ENCODE measurements at places on chromosomes 1 and 21. TPM values are rescaled to one million over a fixed set of nuclear protein-coding genes. Genes with fewer than 3 reads are reported as not detected.
A peak's percentile ranks its signal among the peaks of the same experiment; 100 is the strongest.

DNA sequence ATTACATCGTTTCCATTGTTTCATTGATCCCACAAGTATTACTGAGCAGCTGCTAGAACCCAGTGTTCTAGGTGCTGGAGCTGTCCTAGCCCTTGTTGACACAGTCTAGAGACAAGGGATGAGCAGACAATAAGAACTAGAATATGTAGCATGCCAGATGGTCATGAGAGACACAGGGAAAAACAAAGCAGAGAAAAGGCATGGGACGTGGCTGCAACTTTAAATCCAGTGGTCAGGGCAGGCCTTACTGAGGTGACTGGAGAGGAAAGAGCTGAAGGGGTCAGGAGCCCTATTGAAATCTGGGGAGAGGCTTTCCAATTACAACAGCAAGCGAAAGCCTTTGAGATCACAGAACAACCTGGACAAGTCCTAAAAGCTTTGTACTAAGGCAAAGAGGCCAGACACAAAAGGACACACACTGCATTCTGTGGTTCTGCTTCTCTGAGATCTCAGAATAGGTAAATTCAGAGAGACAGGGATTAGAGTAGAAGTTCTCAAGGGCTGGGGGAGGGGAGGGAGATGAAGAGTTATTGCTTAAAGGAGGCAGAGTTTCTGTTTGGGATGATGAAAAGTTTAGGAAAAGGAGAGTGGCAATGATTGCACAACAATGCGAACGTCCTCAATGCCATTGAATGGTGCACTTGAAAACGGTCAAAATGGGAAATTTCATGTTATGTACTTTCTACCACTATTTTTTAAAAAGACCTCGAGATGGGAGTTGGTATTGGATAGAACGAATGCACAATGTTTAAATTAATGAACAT is 467.4 kb upstream of the VAMP3 start:
- no peak for DNase-seq

DNA sequence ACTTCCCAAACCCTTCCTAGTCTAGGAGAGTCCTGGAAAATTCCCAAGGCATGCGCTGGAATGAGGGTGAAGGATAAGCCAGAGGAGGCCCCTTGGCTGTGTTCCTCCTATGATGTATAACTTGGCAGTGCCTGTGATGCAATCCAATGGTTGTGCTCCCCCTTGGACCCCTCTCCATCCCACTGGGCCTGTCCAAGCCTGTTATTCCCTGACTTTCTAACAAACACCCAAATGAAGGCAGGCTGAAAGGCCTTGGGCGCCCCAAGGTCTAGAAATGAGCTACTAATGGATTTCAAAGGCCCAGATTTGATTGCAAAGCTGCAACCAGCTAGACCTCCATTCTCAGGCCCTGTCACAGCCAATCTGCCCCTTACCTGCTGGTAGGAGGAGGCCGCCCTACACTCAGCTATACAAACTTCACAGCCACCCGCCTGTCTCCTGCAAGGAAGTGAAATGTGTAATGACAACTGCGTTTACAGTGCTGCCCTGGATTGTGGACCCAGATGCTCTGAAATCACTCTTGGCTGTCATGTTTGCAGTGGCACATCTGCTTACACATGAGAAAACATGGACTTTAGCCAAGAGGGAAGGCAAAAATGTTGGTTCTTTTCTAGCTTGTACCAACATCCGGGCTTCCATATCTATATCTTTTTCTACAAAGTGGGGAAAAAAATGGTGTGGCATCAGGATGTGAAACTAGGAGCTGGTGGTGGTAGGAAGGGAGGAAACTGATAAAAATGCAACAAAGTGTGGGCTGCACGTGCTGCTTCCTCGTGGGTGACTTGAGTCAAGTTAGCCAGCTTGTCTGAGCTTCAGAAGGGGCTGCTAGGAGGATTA is 130.4 kb downstream of the TRABD2B start:
- peak; percentile 22 for DNase-seq

- DNase-seq: no peak
Measured at GRCh38 chr1:203217139-203217655, 12.3 kb downstream of the CHIT1 start.

DNA sequence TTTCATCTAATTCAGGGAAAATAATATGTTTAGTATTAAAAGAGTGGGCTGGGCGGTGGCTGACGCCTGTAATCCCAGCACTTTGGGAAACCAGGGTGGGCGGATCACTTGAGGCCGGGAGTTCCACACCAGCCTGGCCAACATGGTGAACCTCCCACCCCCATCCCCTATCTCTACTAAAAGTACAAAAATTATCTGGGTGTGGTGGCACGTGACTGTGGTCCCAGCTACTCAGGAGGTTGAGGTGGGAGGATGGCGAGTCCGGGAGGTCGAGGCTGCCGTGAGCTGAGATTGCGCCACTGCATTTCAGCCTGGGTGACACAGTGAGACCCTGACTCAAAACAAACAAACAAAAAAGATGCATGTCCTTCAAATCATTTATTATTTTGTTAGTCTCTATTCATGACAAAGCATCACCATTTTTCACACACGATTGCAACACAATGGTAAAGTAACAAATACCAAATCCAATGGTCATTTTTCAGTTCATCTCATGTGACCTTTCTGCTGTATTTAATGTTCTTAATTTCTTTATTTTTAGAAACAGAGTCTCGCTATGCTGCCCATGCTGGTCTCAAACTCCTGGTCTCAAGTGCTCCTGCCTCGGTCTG is 1.0 kb downstream of the MSH4 start:
- no peak for DNase-seq

- DNase-seq: peak; percentile 79
Measured at GRCh38 chr21:34762786-34763185, 94.0 kb downstream of the CLIC6 start.

OR2T27 gene
- not detected for total RNA-seq

Measured in renal cortical epithelial cell (primary cell).